ENCODE measurements at places on chromosomes 5 and 9.

GRCh38 chr9:105414947-105415661 lies 32.7 kb upstream of the FSD1L start:
- DNase-seq: peak; percentile 70

DNA sequence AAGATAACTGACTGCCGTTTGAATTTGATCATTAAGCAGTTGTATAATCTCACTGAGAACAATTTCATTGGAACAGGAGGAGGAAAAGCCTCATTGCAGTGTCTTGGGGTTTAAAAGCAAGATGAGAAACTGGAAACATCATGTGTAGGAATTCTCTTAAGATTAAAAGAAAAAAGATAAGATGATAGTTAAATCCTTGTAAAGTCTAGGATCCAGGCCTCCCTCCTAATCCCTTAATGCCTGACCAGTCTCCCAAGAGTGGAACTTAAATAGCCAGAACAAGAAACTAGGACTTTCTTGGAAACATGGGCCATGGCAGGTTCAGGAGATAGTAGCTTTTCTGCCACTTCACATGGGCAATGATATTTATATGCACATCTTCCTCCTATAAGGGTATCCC lies 37.0 kb upstream of the LRRC19 start:
- DNase-seq: no peak

DNA sequence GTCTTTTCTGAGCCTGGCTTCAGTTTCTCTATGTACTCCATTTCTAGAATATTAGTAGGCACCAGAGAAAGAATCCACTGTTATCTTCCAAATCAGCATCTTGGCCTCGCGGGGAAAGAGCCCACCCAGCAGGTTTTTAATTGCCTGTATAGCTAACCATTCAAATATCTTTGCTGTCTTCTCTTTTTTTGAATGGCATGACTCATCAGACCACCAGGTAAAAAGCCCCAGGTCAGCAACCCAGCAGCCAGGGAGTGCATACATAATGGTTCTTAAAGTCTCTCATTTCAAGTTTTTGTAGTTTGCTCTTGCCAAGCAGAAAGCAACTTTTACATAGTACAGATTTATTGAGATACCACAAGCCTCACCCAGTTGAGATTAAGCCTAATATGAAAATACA lies 50.7 kb downstream of the TMEM167A start:
- DNase-seq: no peak

GRCh38 chr9:110106661-110107060 lies 101.3 kb downstream of the C9orf152 start:
- no peak for DNase-seq

DNA sequence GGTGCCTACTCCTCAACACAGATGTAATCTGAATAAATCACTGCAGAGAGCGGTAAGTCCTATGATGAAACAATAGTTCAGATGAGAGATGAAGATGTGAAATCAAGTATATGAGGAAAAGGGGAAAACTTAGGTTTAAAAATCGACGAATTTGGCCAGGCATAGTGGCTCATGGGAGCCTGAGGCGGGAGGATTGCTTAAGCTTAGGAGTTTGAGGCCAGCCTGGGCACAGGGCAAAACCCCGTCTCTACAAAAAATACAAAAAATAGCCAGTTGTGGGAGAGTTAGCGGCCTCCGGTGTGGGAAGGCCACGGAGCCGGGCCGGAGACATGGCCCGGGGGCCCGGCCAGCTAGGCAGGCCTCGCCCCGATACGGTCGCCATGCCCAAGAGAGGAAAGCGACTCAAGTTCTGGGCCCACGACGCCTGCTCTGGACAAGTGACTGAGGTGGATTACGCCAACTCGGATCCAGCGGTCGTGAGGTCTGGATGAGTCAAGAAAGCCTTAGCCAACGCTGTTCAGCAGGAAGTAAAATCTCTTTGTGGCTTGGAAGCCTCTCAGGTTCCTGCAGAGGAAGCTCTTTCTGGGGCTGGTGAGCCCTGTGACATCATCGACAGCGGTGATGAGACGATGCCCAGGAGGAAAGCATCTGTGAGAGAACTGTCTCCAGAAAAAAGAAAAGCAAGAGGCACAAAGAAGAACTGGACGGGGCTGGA lies 62.8 kb upstream of the SUB1 start:
- DNase-seq: peak; percentile 49

- no peak for DNase-seq
These were observed 72.4 kb downstream of the SGCD start for GRCh38 chr5:156399323-156399722.

GRCh38 chr5:140566665-140567064 lies 2.0 kb downstream of the SLC35A4 start:
- DNase-seq: no peak

DNA sequence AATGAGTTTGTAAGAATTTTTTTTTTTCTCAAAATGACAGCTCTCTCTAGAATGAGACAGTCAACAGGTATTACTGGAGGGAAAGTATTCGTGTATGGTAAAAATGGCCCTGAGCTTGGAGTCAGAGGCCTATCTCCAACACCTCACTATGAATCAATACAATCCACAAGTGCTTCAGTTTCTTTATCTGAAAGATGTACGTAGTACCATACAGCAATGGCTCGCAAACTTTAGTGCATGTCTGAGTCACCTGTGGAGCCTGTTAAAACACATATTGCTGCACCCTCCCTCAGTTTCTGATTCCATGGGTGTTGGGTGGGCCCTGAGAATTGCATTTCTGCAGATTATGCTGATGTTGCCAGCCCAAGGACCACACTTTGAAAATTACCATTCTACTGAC lies 44.6 kb downstream of the DMRT2 start:
- DNase-seq: no peak

DNA sequence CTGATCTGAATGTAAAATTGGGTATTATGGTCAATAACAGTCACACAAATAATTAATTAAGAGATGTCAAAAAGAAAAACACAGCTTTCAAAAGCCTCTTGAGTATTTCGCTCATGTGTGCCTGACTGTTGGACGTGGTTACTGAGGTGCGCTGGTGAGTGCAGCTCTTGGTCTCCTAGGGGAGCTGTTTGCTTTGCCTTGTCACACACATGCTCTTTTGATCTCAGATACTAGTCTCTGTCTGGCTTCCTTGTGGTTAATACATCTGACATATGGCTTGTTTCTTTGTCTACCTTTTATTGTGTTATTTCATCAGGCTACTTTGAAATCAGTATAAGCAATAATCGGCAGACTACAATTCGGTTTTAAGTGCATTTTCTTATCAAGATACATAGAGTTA lies 51.5 kb downstream of the PCSK1 start:
- peak; percentile 8 for DNase-seq

GRCh38 chr5:58224221-58224620 lies 235.7 kb downstream of the PLK2 start:
- no peak for DNase-seq

DNA sequence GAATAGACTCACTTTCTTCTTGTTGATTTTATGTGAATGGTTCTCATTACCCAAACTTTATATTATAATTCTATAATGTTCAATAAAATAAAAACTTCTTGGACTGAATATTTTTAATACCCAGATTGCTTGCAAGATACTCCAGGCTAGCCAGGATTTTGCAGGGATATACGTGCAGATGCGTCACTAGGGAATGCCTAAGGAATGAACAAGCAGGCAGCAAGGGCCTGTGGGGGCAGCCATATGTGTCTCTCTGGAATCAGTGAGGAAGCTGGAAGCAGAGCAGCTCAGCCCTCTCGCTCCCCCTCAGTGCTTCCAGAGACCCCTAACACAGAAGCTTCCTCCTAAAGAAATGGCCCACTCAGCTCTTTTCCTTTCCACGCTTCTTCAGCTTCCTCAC lies 457.4 kb downstream of the CCDC171 start:
- DNase-seq: no peak

GRCh38 chr5:180575571-180575970 lies 15.7 kb downstream of the SCGB3A1 start:
- no peak for DNase-seq

DNA sequence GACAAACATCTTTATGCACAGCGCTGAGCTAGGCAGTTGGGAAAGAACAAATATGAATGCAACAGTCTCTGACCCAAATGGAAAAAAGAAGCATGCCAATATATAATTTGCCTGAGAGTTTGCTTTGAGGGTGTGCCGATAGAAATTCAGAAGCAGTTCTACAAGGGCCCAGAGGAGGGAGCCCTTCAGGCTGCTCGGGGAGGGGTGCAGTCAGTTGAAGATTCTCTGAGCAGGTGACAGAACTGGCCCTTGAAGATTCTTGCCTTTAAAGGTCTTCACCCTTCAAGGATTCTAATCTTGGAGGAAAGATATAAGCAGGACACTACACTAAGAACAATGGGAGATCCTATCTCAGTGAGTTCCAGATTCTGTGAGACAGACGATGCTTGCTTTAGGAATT lies 3.7 kb upstream of the PAPPA start:
- DNase-seq: no peak

DNA sequence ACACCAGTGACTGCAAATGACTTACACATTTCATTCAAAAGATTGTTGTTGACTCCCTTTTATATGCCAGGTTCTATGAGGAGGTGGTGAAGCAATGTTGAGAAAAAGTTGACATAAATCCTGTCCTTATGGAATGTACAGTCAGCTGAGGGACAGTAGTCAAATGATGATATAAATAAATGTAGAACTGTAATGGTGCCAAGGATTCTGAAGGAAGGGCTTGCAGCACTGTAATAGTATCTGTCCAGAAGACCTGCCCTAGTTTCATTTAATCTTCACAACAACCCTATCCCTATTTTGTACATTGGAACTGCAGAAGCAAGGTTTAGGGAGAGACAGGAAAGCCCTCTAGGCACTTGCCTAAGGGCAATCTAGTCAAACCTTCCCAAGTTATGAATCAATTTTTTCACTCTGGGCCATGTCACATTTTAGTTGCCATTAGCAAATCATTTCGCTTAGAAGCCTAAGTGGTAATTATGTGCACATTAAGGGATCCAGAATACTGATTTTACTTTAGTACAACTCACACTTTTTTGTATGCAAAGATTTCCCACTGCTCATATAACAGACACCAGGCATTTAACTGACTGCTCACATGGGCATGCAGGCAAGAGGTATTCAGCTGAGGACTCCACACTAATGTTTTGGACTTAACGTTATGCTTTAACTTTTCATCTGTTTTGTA lies 34.5 kb upstream of the LIFR start:
- DNase-seq: no peak
